Foreskin keratinocyte (primary cell): ENCODE measurements at places on chromosomes 3 and 15.

GRCh38 chr15:36911322-36911944 lies 188.9 kb downstream of the MEIS2 start:
- DNase-seq = peak; percentile 55

DNA sequence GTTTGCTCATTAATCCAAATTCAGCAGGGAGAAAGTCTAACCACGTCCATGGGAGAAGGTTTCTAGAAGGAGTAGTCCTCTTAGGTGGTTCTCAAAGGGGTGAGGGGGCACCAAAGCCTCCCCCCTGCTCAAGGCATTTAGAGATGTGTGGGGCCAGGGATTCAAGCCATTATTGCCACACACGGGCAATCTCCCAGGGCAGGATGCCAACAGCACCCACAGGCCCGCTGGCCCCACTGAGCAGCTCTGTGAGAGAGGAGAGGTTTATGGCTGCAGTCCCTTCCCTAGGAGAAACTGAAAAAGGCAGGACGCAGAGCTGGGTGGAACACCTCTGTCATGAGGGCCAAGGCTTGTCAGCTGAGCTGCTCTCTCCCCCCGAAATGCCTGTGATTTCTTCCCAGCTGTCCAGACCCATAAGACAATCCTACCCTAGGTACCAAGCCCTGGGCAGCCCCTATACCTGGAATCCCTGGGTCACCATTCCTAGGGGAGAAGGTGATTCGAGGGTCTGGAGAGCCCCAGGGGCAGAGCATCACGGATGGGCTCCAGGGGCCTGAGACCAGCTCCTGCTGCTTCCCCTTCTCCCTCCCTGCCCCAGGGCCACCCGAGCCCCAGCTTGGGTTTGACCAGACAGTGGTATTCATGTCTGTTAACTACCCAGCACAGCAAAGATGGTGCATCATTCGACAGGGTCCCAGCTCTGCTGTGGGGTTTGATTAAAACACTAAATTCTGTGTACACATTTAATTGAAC lies 39.0 kb downstream of the WHAMM start:
- DNase-seq = no peak

- no peak for DNase-seq
Observed at GRCh38 chr3:134077649-134078161, 48.0 kb upstream of the SLCO2A1 start.

GRCh38 chr15:42491539-42492225 lies 741 bp upstream of the ZNF106 start:
- peak; percentile 85 for DNase-seq

- no peak for DNase-seq
Observed at GRCh38 chr15:78422571-78423340, 15.3 kb upstream of the IREB2 start.

DNA sequence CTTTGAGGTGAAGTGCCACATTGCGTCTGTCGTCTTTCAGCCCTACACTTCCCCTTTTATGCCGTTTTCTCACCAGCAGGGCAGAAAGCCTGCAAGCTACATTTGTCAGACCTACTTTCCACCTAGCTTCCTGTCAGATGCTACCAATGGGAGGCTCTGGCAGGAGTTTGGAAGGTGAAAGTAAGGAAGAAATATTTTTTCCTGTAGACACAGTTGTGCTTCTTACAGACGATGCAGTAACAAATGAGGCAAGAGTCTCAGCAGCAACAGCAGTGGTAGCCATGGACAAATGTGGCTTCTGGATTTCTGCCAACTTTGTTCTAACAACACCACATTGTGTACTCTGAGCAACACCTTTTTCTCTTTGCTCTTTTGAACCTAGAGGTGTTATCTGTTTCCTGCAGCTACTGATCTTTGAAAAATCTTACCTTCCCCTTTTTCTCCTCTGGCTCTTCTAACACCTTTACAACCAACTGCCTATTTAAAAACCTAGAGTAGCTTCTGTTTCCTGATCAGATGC lies 70.6 kb upstream of the STT3B start:
- DNase-seq = no peak

DNA sequence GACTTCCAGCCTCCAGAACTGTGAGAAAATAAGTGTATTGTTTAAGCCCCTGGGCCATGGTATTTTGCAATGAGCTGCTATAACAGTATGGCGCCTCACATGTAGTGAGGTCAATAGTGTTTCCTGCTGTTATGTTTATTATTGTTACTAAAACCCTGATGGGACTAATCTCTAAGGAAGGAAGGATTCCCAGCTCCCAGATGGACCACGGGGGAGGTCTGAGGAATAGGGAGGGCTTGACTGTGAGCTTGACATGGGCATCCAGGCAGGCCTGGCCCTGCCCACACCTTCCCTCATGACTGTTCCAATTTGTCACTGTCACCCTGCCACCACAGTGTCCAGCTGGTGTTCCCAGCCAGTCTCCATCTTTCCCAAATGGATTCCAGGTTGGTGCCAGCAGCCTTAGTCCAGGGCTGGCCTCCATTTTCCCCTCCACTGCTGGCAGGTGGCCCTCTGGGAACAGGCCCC lies 14.5 kb upstream of the SLC41A3 start:
- DNase-seq = no peak

DNA sequence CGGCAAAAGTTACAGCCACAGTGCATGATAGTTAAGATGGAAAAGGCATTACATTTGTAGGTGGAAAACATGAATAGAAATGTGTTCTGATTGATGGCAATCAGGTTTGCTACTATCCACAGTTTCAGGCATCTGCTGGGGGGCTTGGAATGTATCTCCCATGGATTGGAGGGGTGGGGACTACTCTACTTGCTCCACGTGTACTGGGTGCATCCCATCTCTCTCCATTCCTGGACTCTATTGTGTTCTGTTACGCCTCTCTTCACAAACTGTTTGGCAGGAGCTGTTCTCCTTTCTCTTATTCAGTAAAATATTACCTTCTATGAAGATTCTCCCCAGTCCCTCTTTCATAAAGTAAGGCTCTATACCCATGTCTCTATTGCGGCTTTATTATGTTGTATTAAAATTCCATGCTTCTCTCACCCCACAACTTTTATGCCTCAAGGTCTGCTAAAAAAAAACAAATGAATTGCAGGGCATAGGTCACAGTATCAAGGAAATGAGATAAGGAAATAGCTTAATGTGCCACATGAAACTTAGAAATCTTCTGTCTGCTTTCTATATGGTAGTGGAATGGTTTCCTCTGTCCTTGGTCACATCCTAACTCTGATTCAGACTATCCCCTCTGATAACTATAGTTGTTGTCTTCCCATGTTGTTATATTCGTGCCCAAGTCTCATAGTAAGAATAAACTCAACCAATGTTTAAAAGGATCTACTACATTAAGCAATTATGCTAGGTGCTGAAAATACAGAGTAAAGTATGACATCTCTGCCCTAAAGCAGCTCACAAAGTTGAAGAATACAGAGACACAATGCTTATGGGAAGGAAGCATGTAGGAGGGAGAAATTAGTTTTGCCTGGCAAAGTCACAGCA lies 43.2 kb downstream of the LRRFIP2 start:
- DNase-seq = no peak

DNA sequence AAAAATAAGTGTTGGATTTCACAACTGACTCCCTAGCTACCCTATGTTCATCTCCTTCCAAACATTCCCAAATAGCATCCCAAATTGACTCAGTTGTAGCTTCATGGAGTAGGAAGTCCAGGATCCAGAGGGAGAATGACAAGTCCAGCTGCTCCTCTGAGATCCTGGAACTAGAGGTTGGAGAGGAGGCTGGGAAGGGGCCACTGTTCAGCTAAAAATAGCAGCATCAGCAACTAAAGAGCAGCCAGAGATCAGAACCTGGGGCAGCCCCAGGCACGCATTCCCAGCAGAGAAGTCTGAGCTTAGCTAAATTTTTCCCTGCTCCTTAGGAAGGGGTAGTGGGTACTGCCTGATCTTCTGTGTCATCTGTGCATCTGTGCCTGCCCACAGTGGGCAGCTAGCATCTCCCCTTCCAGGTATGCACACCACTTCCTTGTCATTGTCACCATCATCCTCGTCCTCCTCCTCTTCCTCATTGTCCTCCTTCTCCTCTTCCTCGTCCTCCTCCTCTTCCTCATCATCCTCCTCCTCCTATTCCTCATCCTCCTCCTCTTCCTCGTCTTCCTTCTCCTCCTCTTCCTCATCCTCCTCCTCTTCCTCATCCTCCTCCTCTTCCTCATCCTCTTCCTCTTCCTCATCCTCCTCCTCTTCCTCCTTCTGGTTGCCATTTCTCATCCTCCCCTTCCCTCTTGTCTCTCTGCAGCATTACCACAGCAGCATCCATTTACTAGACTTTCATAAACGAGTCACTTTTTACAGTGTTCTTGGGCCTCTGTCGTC lies 152.3 kb upstream of the ROPN1 start:
- no peak for DNase-seq

DNA sequence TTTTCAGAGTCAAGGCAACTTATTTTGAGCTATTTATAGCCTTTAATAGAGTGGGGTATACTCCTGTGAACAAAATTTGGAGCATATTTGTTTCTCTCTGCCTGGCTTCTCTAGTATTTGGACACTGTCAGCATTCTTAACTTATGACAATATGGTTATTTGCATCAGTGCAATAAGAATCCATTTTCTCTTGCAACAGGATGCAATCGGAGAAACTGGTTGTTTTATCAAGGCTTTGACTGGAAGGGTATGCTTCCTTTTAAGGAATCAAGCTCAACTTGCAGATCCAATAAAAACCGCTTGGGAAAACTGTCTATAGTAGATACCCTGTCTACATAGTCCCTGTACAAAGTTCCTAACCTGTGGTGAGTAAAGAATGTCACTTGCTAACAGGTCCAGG lies 106.7 kb downstream of the DPH6 start:
- no peak for DNase-seq

GRCh38 chr3:33364531-33365128 lies 75.6 kb downstream of the UBP1 start:
- DNase-seq = no peak

DNA sequence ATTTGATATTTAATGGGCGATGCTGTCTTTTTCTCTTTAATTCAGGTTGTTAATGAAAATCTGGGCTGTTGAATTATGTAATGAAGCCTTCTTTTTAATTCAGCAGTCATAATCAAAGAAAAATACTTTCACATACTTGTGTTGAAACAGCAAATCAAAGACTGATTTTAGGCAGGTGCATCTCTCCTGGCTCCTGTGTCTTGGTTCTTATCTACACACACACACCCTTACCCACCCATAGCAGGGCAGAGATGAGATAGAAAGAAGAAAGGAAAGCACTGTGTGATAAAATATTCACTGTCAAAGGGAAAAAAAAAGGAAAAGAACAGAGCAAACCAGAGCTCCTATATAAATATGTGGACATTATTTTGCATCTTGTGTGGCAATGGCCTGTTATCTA lies 130.6 kb upstream of the CGNL1 start:
- DNase-seq = no peak

DNA sequence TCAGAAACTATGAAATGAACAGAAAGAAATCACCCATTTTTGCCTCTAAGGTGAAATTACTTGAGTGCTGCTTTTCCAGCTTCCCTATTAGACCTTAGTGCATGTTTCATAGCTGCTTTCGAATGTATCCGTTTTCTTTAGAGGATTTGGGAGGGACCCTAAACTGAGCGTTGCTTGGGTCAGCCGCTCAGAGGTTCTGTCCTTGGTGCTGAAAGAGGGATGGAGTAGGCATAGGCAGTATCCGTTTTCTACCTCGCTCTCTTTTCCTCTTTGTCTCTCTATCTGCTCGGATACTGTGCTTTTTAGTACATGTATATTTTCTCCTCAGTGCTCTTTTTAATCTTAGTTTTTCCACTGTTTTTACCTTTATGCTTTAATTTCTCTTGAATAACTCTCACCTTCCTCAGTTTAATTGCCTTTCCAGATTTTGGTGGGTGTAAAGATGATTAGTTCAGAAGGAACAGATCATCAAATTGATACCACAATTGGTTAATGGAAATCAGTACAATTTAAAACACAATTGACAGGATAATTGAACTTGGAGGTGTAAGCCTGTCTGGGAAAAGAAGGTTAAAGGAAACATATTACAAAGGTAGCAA lies at the start of gene DRD3:
Gene DRD3, minus strand, starts transcription at position 283 of the 599 bp plus-strand sequence. CDS start 7,060 bp downstream, outside the sequence.
- DNase-seq = peak; percentile 18

DNA sequence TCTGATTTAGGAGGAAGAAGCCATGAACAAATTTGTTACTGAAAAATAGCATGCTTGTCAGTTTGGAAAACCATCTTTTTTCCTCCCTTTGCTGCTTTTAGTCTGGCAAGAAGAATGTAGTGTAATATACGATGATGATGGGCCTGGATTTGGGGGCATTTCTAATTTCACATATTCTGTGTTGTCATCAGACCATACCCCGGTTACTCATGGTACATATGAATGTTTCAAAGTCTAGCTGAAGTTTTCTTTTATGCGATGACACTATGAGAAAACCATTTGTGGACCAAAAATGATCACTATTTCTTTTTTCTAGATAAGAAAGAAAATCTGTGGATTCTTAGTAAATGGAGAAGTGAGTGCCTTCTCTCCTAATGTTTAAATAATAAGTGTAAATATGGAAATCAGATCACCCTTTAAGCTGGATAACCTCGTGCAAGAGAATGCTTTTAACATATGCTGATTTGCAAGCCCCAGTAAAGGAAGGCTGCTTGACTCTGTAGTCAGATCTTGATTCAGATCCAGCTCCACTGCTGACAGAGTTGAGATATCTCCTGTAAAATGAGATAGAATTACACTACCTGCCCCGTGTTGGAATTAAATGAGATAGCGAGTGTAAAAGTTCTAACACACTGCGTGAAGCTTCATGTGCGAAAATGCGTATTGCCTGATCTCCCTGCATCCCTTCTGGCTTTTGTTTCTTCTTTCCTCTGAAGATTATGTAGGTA lies 3.0 kb downstream of the MEF2A start:
- DNase-seq = no peak

- DNase-seq = no peak
Observed at GRCh38 chr3:131716943-131717342, 214.2 kb upstream of the MRPL3 start.

DNA sequence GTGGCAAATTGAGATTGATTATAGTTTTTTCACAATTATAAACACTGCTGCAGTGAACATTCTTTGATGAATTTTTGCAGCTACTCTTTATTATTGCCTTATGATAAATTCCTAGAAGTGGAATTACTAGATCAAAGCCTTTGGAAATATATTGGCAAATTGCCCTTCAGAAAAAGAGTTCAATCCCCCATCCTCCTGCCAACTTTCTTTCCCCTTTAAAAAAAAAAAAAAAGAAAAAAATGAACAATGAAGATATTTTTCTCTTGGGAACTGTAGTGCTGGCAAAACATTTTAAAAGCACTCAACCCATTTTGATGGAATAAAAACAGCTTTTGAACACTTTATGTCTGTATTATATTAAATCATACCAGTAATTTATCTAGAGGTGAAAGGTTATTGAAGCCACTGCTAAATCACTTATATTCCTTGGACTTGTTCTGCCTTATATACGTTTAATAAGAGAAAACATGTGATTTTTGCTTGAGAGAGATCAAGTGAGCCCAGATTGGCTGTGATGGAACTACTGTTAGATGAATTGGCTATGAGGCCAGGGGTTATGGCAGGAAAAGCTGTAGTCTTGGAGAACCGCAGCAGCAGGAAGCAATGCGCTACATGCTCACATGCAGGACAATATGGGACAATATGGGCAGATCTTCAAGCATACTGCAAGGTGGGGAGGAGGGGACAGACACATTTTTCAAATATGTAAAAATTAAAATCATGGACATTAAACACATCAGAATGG lies 212.8 kb upstream of the C2CD4B start:
- DNase-seq = no peak

GRCh38 chr3:126058666-126059065 lies 25.3 kb downstream of the SLC41A3 start:
- DNase-seq = no peak

GRCh38 chr3:55828712-55829111 lies 341.6 kb upstream of the WNT5A start:
- no peak for DNase-seq
